Non-pigmented ciliary epithelial cell (primary cell): ENCODE measurements at places on chromosomes 6 and 20.

- no peak for DNase-seq
Observed at GRCh38 chr6:167565388-167565787, 240.5 kb downstream of the TTLL2 start.

DNA sequence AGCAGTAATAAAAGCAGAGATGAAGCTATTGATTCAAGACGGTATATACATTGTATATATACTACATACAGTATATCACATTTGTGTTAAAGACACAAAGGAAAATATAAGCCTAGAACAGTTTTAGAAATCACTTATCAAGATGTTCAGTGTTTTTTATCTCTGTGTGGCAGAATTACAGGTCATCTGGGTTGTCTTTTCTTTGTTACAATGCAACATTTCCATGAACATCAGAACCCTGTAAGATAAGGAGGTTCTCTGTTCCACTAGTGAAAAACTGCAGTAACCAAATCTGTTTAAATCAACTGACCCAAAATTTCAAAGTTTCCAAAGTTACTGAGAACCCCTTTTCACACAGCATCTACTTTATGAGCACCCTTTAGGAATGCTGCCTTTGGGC lies 42.2 kb downstream of the B4GALT5 start:
- no peak for DNase-seq

- peak; percentile 86 for DNase-seq
Observed at GRCh38 chr20:10306440-10307358, 88.1 kb downstream of the SNAP25 start.

GRCh38 chr6:36127462-36128016 lies 2.8 kb upstream of the MAPK13 start:
- DNase-seq, result peak; percentile 59

GRCh38 chr20:49457444-49457843 lies 25.0 kb downstream of the KCNB1 start:
- no peak for DNase-seq

GRCh38 chr6:108780784-108781183 lies 67.4 kb upstream of the ARMC2 start:
- DNase-seq, result no peak

DNA sequence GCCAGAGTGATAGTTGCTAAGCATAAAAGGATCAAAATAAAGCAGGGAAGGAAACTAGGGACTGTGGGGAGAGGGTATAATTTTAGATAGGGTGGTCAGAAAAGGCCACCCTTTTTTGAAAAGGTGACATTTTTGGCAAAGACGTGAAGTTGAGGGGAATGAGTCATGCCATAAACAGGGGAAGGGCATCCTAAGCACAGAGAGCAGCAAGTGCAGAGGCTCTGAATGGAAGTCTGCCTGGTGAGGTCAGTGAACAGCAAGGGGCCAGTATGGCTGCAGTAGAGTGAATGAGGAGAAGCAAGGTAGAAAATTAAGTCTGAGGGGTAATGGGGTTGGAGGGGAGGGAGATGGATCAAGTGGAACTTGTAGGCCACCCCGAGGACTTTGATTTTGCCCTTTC lies 2.4 kb downstream of the KLC4 start:
- DNase-seq, result no peak

GRCh38 chr6:108895571-108895970 lies 47.3 kb downstream of the ARMC2 start:
- no peak for DNase-seq

GRCh38 chr6:38306931-38307330 lies 332.8 kb downstream of the BTBD9 start:
- no peak for DNase-seq

- no peak for DNase-seq
Observed at GRCh38 chr6:402901-403658, 11.5 kb downstream of the IRF4 start.

GRCh38 chr6:35168461-35168861 lies 27.3 kb upstream of the TCP11 start:
- DNase-seq, result no peak

DNA sequence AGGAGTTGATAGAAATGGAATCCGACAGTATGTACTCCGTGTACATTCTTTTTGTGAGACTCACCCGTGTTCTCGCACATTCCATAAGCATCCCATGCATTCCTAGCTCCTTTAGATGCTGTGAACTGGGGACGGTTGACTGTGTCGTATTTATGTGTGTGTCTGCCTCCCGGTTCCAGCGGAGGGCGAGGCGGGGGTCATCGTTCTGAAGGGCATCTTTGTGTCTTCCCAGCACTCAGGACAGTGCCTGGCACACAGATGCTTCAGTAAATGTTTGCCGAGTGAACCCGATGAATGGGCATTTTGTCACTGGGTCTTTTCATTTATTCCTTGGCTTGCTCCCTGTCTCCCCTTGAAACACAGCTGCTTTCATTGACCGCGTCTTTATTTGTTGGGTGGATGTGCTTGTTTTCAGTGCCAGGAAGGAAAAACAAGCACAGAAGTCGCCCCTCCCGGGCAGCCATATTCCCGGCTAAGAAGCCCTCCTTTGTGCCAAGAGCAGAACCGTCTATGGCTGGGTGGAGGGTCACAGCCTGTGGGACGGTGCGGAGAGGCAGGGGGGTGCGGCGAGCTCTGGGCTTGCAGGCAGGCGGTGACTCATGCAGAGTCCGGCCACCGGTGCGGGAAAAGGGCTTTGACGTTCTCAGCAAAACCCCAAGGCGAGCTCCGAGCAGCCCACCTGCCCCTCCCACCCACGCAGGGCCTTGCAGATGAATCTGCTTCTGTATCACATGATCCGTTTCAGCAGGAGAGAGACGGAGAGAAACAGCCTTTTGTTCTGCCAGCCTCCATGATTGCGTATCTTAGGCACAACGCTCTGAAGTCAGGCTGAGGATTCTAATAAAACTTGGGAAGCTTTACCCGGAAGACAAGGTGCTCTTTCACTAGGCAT lies 11.2 kb upstream of the PSMG4 start:
- DNase-seq, result peak; percentile 96

DNA sequence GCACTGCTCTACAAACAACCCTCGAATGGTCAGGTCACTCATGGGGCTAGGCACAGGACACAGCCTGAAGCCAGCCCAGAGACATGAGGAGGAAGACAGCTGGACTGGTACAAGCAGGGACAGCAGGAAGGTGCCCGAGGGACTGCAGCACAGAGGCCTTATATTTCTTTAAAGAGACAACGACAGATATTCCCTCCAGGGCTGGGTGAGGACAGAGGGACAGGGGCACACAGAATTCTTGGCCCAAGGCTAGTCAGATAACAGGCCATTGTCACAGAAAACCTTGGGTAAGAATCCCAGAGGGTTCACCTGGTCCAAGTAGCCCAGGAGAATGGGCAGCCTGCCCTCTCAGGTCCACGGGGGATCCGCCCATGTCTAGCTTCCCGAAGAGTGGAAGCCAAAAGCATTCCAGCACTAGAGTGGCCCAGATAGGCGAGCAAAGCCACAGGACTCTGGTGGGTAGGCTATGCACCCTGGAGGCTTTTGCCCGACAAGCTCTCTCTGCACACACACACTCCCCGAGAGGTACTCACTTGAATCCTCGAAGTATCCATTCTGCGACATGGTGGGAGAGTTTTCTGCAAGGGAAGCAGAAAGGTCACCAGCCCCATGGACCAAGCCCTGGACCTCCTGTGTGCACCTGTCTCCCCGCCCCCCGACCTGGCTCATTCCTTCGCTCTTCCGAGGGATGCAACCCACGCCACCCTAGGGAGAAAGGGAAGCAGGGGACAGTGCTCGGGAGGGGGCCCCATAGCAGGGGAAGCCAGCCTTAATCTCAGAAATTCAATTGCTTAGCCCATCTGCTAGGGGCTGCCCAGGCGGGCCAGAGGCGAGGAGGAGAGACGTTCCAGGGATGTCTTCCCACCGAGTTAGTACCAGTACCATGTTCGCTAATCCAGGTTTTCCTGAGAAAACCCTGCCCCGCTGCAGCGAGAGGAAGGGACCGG lies 1.7 kb downstream of the SLC4A11 start:
- DNase-seq, result no peak

DNA sequence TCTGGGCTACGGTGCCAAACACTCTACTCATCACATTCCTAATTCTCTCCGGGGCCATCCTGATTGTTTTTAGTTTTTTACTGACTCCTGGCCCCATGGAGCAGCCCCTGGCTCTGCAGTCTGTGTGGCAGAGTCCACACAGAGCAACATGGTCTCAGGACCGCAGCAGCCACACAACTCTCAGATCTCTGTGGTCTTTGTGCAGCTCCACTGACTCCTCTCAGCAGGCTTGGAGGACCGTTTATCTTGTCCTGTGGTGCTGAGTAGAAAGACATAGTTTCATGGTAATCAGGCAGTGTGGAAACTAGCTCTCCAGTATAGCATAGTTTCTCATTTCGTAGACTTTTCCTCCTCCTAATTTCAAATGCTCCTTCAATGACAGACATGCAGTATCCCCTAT lies 168.4 kb downstream of the EDN1 start:
- DNase-seq, result no peak

DNA sequence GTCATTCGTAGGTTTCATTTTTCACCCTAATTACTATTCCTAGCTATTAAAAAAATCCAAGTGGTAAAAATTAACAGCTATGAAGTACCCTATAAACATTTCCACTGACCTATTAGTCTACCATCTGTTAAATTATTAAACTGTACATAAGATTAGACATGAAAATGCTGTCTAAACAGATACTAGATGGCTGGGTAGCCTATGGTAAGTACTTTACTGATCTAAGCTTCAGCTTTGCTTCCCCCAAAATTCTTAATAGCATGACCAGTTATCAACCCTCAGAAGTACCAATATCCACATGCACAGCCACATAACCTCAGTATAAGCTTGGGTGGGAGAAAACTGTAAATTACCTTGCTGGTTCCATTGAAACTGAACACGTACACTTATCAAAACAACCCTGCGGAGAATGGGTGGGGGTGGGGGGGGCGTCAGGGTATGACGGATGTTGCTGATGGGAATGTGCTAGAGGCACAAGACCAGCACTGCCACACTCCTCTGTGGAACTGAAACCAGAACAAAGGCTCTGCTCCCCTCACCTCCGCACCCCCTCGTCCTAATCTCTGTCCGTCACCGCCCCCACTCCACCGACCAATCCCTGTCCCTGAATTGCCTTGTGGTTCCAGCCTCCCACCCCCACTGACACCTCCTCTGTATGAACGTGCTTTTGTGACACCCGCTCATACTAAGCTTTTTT lies 45.3 kb downstream of the B4GALT5 start:
- DNase-seq, result no peak

DNA sequence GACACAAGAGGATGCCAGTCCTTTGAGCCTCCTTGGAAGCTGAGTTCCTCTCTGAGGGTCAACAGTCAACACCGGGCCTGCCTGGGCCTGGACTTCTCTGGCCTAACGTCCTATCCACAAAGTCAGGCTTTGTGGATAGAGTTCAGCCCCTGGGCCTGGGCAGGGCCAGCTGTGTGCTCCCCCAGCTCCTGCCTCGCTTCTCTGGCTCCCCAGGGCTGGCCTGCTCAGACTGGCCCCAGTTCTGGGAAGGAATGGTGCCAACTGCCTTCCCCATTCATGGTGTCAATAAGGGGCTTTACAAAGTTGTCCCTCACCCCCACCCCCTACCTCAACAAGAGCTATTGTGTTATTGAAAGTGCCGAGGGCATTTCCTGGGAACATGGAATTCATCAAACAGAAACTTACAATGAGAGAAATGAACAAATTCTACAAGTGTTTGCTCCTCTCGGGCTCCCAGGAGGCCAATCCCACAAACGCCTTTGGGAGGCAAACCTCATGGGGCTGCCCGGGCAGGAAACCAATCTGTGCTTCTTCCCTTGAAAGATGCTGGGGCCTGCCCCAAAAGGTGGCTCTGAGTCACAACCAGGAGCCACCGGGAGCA lies 26.5 kb upstream of the PPP1R14C start:
- DNase-seq, result no peak

GRCh38 chr20:32965581-32966373 lies 38.5 kb downstream of the SUN5 start:
- no peak for DNase-seq

- DNase-seq, result peak; percentile 71
Observed at GRCh38 chr20:14775778-14776177, 438.4 kb upstream of the FLRT3 start.

DNA sequence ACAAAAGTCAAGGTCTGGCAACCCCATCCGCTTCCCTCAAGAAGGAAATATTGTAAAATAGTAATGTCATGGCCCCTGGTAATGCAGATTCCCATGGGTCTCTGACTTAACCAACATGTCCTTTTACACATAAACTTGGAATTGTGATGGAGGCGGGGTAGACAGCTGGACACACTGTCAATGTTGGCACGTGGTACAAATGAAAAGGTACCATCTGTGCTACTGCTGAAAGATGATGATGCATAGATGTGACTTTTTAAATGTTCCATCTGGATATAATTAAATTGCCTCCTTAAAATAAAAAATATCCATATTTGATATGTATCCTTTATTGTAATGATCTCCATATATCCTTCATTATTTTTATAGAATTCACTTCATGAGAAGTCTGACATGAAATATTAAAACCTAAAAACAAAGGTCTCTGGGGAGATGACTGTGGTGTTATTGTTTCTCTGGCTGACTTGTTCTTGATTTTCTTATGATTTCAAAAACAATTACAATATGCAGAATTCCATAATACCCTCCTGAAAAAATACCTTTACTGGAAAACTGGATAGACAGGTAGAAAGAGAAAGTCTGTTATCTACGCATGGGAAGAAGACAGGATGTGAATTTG lies 104.5 kb downstream of the MKKS start:
- no peak for DNase-seq

DNA sequence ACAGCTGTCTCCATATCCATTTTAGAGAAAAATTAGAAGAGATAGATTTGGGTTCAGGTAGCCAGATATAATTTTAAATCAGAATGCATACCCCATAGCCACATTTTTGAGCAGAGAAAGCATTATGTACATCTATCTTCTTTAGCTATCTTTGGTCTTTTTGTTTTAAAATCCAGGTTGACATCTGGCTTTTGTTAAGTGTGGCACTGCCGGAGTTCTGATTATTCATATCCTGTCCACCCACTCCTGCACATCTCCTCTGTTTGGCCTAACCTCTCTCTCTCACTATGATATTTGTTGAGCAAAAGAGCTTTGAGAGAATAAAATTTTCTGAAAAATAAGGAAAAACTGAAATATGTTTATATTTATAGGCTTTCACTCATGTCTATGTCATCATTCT lies 189.7 kb downstream of the PACRG start:
- peak; percentile 23 for DNase-seq

- no peak for DNase-seq
Observed at GRCh38 chr6:147578159-147578558, 69.7 kb downstream of the SAMD5 start.

- no peak for DNase-seq
Observed at GRCh38 chr6:148459238-148459637, 116.6 kb downstream of the SASH1 start.

DNA sequence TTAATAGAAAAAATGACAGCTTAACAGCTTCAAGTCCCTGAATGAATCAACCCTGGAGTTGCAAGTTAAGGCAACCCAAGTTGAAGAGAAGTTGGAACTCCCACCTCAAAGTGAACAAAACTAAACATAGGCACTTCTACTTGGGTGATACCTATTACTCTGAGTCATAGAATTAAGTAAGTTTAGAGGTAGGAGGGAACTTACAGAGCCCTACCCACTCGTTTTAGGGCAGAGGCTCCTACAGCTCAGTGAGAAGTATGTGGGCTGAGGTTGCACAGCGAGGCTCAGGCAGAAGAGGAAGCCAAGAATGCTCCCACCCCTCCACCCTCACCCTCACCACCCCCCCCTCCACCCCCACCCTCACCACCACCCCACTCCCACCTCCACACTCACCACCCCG lies 42.2 kb downstream of the NFATC2 start:
- no peak for DNase-seq

- DNase-seq, result no peak
Observed at GRCh38 chr20:48697845-48698491, 129.8 kb downstream of the PREX1 start.

- DNase-seq, result no peak
Observed at GRCh38 chr6:6577735-6578134, 10.8 kb upstream of the LY86 start.
